ENCODE measurements at places on chromosomes 3 and 15.

DNA sequence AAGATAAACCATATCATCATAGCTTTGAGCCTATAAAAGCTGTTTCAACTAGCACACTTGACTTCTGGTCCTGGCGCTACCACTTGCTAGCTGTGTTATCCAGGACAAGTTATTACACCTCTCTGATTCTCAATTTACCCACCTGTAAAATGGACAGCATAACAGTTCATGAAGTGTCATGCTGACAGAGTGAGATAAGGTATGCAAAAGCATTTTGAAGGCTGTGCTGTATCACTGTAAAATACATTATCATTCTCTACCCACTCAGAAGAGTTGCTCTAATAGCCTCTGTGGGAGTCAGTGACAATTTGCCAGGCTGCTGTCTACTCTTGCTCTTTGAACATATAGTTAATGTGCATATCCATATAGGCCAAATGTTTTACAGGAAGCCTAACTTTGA, 93.0 kb downstream of the SSR3 start:
- no peak for DNase-seq

DNA sequence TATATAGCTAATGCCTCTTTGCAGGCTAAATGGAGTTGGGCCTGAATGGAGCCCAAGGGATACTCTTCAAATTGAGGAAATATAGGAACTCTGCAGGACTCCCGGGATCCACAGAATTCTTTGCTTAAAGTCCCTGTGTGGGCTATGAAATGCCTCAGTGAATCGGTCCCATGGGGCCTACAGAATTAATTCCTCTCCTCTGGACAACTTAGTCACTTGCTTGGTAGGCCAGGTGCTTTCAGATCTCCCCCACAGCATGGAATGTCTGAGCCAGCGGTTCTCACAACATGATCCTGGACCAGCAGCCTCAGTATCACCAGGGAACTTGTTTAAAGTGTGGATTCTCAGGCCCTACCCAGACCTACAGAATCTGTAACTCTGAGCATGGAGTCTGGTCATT, 15.1 kb upstream of the PRICKLE2 start:
- no peak for DNase-seq

- no peak for DNase-seq
Observed at GRCh38 chr3:156680243-156680914, 6.0 kb downstream of the TIPARP start.

DNA sequence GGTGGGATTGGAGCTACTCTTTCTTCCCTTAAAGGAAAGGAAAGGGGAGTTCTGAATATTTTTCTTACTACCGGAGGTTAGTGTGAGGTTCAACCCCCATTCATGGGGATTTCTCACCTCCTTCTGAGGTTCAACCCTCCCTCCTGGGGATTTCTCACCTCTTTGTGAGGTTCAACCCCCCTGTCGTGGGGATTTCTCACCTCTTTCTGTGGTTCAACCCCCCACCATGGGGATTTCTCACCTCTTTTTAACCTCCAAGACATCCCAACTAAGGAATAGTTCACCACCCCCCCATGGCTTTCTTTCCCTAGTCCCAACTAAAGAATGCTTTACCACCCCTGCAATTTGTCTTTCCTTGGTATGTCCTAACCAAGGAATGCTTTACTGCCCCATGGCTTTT, 520.3 kb downstream of the EDEM1 start:
- no peak for DNase-seq

DNA sequence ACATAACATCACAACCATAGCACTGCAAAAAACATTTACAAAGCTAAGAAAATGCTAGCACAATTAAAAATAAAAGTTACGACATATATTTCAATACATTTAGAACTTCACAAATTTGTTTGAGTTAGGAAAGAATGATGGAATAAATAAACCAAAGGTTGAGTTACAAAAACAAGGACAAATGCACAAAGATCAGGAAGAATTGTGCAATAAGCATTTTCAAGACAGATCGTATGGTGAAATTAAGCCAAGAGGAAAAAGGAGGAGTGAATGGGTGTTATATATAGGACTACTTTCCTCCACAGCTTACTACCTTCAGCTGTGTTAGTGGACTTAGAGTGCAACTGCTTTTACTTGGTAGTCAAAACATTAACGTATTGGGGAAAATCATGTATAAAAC, 5.9 kb upstream of the CTXN2 start:
- DNase-seq, result no peak

GRCh38 chr3:187265461-187265955, 26.0 kb downstream of the MASP1 start:
- DNase-seq, result no peak

- no peak for DNase-seq
Observed at GRCh38 chr15:41104234-41104633, 11.8 kb downstream of the INO80 start.

DNA sequence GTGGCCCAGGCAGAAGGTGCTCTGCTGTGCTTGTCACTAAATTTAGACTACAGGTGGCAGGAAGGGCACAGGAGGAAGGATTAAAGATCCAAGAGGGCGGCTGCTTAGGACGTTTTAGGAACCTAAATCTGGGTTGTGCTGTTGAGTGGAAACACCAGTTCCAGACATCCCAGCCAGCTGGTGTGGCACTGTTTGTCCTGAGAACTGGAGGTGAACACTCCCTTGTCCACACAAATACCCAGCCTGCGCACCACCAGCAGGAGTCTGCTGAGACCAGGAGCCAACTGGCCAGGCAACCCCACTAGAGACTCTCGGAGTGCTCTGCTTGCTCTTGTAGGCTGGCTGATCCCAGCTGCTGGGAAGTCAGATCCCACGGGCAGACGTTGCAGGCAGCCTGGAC, 30.3 kb upstream of the UACA start:
- DNase-seq, result no peak

- DNase-seq, result no peak
Observed at GRCh38 chr3:66592016-66592761, 91.4 kb upstream of the LRIG1 start.

DNA sequence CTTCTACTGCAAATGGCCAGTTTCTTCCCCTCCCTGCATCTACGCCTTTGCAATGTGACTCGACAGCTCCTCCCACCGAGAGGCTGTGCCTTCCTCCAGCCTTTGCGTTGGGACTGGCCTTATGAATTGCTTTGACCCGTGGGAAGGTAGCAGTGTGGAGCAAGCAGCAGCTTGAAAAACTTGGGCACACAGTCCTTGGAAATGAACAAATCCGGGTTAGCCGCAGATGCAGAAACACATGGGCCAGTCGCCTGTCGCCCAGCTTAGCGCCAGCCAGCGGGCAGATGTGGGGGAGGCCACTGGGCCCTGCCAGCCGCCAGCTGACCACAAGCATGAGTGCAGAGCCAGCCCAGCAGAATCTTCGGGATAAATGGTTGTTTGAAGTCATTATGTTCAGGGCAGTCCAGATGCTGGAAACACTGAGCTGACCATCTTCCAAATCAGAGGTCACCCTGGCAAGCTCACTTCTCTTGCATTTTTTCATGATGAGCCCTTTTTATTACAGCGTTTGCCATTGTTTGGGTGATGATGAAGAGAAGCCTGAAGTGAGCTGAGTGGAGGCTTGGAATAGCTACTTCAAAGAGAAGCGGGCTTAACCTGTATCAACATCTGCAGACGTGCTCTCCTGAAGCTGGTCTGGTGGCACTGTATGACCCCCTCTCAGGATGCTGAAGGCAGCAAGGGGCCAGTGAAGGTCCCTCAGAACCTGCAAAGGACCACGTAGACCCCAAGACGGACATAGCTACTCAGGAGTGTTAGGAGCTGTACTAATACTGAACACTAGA, 9.8 kb downstream of the SELENOS start:
- no peak for DNase-seq

DNA sequence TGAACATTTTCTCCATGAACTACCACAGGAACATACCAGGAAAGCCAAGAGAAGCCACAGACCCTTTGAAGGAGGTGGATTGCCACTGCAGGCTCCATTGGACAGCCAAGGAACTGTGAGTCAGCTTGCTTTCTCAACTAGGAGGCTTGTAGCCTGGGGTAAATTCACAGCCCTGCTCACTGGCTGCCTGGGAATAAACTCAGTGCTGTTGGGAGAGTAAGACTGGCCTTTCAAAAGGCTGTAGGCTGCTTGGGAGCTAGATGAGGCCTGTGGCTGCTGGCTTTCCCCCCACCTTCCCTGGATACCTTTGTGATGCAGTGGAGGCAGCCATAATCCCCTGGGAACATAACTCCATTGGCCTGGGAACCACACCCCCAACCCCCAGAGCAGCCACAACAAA, 223.5 kb upstream of the RBMS3 start:
- DNase-seq, result no peak

GRCh38 chr3:32484436-32484835, 18.2 kb downstream of the CMTM6 start:
- no peak for DNase-seq

DNA sequence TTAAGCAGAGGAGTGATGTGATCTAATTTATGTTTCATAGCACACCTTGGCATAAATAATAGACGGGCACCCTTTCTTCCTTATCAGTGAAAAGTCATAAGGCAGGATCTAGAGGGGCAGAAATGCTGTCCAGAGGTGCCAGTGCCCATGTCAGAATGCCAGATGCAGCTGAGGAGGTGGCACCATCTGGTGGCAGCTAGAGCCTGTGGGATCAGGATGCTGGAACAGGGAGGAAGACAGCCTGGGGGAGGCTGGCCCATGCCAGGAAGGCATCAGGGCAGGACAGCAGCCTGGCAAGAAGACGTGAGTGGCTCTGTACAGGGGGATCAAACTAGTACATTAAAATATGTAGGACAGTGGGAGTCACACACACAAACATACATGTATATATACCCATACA, 16.5 kb downstream of the MYH15 start:
- DNase-seq, result no peak

DNA sequence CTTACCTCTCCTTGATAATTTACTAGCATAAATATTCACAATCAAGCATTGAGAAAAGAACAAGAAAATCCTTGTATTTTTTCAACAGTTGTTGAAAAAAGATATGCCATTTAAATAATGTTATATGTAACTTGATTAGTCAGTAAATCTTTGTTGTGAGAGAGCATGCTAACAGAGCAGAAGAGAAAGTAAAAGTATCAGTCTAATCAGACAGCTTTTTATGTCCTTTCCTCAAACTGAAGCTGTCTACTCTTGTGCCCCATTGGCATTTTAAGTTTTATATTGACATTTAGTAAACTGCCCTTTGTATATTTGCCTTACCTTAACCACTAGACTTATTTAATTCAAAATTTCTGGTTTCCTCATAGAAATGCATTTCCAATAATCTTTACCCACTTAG, 668.7 kb downstream of the OTOL1 start:
- DNase-seq, result no peak

DNA sequence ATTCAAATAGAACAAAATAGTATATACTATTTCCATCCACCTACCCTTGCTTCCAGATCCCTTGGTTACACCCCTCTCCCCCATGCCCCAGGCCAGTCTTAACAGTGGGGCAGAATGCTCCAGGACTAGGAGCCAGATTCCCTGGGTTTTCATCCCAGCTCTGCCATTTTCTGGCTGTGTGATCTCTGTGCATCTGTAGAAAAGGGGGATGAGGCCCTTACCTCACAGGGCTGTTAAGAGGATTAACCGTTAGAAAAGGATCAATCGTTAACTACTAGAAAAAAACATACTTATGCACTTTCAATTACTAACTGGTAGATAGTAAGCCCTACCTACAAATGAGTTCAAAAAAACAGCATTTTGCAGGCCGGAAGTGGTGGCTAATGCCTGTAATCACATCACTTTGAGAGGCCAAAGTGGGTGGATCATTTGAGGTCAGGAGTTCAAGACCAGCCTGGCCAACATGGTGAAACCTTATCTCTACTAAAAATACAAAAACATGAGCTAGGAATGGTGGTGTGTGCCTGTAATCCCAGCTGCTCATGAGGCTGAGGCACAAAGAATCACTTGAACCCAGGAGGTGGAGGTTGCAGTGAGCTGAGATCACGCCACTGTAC, 11.7 kb downstream of the EBLN2 start:
- no peak for DNase-seq

- DNase-seq, result no peak
Observed at GRCh38 chr3:86562090-86562489, 428.9 kb downstream of the VGLL3 start.

- no peak for DNase-seq
Observed at GRCh38 chr3:172770382-172770781, 19.9 kb downstream of the ECT2 start.

GRCh38 chr3:31768479-31769125, 212.5 kb downstream of the OSBPL10 start:
- peak; percentile 68 for DNase-seq

- DNase-seq, result peak; percentile 53
Observed at GRCh38 chr3:112629425-112629824, 11.5 kb downstream of the CCDC80 start.

DNA sequence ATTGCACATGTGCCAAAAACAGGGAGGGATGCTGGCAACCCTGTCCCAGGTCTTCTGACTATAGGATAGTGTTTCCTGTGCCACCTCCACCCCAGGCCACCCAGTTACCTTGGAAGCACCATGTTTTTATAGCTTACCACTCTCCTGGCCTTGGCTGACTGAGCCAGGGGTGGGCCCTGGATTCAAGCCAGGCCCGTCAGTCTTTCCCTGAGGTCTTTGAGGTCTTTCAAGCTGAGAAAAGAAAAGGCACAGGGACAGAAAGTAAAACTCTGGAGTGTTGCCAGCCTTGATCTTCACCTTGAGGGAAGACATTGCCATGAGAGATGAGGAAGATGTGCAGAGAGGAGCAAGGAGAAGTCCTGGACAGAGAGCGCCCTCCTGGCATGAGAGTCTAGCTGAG, 46.3 kb downstream of the SYNM start:
- no peak for DNase-seq

- no peak for DNase-seq
Observed at GRCh38 chr15:80777826-80778620, 1.1 kb upstream of the CEMIP start.

GRCh38 chr3:108438542-108438941, 71.9 kb downstream of the MYH15 start:
- DNase-seq, result no peak

- DNase-seq, result peak; percentile 22
Observed at GRCh38 chr3:71859123-71859519, 74.2 kb upstream of the PROK2 start.

- DNase-seq, result no peak
Observed at GRCh38 chr15:40845511-40846284, 1.9 kb downstream of the SPINT1 start.

DNA sequence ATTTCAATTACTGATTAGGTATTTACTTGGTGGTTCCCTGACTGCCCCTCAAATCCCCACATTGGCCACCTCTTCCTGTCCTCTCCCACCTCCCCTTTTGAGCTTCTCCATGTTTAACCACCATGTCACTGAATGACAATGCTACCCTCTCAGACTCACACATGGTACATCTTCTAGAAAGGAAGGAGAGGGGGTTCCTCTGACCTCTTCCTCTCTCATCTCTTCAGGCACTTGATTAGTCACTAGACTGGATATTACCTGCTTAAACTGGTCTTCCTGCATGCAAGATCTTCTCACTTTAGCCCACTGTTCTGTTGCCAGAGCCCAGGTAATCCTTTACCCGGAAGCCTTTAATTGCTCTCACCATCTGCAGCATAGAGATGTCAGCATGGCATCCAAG, 64.9 kb downstream of the DIPK2A start:
- DNase-seq, result no peak

Data from testis (tissue), 5 donors.